Pons (tissue), 1 donor: ENCODE measurements at places on chromosomes 11 and 22.

GRCh38 chr11:8342821-8343681 is 79.4 kb upstream of the LMO1 start:
- DNase-seq: no peak

DNA sequence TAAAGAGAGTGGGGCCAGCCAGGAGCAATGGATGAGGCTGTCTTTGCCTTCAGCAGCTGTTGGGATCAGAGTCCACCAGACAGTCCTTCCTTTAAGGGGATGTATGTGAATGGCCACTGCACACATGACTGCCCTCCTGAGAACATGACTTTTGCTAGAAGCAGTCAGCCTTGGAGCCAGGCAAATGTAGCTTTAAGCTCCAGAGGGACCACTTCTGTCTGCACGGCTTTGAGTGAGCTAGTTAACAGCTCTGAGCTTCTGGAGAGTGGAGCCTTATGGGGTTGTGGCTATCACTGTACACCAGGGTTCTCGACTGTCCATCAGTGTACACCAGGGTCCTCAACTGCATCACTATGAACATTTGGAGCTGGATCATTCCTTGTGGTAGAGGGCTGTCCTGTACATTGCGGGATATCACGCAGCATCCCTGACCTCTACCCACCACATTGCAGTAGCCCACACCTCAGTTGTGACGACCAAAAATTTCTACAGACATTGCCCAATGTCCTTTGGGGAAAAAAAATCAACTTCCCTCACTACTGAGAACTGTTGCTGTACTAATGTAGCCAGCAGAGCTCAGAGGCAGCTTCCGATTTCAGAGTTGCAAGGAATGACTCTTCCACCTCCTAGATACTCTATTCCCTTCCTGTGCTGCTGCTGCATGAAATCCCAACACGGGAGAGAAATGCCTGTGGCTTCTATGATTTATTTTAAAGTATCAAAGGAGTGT is 169.4 kb downstream of the MYO18B start:
- DNase-seq: no peak

DNA sequence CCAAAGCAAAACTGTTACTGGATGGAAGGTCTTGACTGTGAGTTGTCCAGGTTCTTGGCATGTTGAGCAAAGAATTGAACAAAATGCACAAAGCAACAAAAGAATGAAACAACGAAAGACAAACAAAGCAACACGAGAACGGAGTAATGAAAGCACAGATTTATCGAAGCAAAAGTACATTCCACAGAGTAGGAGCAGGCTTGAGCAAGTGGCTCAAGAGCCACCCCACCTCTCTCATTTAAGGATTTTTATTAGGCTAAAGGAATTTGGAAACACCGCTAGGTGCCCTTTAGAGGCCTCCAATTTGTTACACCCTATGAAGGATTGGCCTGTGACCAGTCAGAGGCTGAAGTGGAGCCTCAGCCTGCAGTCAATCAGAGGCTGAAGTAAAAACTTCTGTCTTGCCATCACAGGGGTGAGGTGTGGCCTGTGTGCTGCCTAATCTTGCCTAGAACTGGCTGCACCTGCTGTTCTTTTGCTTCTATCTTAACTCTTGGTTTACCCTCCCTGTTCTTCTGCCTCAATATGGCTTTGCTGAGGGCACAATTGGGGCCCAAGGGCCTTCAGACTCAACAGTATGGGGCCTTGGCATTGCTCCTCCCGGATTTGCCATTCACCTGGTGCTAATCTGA is 59.4 kb upstream of the FTH1 start:
- DNase-seq: no peak

GRCh38 chr11:113034576-113034975 is 73.4 kb downstream of the NCAM1 start:
- DNase-seq: no peak

DNA sequence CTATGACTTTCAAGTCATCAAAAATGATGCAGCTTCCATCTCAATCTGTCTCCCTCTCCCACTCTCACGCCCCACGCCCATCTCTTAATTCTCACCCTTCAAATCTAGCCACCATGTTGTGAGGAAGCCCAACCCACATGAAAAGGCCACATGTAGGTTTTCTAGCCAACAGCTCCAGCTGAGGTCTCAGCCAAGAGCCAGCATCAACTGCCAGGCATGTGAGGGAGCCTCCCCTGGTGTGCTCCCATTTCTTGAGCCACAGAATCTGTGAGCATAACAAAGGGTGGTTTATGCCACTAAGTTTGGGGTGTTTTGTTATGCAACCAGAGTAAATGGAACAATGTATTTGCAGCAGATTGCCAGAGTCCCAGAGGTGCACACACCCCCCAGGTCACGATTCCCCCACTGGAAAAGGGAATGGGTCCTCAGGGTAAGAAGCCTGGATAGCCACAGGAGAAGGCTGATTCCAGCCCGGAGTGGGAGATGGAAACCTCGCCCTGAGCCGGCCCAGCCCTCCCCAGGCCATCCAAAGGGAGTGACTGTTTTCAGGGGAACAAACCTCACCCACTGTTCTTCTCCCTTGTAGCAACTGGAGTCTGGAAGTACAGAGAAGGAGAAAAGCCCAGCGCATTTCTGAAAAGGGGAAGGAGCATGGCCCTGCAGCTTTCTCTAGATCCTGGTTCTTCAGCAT is 20.0 kb upstream of the LINC01488 start:
- no peak for DNase-seq

- DNase-seq: no peak
These were observed 20.2 kb upstream of the CCND1 start for GRCh38 chr11:69620683-69621290.
